ENCODE measurements at places on chromosomes 3 and 15. TPM values are rescaled to one million over a fixed set of nuclear protein-coding genes. Genes with fewer than 3 reads are reported as not detected.
A peak's percentile ranks its signal among the peaks of the same experiment; 100 is the strongest.

DNA sequence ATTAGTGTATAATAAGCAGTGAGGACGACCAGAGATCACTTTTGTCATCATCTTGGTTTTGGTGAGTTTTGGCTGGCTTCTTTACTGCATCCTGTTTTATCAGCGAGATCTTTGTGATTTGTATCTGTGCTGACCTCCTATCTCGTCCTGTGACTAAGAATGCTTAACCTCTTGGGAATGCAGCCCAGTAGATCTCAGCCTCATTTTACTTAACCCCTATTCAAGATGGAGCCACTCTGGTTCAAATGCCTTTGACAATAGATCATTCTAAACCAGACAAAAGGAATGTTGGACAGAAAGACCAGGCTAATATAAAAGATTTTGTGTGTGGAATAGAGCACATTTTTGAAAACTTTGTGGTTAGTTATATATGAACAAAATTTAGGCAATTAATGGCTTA, 618.5 kb upstream of the BCHE start:
- H3K36me3 ChIP-seq = no peaks in the 10 kb centered on the region
- DNase-seq = no peak
- no peaks in the 10 kb centered on the region for H3K4me1 ChIP-seq
- no peak overlapping the region for H3K27ac ChIP-seq

DNA sequence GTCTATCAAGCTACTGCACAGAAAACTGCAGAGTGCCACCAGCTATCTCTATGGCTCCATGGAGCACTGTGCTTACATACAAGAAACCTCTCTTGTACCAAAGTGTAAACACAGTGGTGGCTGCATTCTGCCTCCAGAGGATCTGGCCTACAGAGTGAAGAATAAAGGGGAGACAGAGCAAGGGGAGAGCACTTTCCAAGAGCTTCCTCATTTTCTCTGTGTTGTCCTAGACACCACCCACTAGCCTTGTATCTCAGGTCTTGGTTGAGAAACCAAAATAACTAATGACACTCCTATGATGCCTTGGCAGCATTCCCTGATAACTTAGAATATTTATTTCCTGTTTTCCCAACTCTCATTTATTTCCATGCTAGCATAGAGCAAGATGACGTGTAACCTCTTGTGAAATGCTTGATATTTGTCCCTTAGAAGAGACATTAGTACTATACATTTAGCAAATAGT, 56.9 kb upstream of the PHLDB2 start:
- H3K36me3 ChIP-seq = no peaks in the 10 kb centered on the region
- peak; percentile 58 for DNase-seq
- no peak overlapping the region for H3K4me3 ChIP-seq
- no peak overlapping the region for H3K27ac ChIP-seq
- H3K27me3 ChIP-seq = no peaks in the 10 kb centered on the region
- H3K4me1 ChIP-seq = peaks cover 3% of the 10 kb centered on the region

Gene TEX55
- total RNA-seq = not detected

DNA sequence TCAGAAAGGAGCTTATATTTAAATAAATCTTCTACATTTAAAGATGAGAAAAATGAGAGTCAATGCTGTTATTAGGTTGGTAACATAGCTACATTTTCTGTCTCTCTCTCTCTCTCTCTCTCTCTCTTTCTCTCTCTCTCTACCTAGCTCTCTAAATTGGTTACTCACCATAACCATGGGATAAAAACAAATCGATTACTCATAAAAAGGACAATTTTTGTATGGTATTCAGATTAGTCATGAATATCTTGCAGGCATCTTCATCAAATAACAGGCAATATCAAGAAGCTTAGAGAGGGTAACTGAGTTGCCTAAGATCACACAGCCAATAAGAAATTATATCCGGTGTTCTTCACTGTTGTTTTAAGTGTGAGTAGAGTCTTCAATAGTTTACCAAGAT, 81.8 kb upstream of the ALCAM start:
- no peaks in the 10 kb centered on the region for H3K4me1 ChIP-seq
- H3K27me3 ChIP-seq = no peaks in the 10 kb centered on the region

Gene SOX14
- not detected for total RNA-seq

DNA sequence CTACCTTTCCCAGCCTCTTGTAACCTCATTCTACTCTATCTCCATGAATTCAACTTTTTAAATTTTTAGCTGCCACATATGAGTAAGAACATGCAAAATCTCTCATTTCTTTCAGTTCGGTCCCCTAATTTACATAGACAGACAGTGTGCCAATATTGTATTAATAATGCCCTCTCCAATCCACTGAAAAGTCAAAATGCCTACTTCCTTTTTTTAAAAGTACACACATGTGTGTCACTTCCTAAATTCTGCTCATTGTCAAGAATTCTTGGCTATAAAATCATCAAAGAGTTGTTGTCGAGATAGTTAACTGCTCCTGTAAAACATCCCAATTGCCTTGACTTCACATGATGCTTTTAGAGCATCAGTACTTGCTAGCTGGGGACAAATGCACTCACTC, 84.2 kb upstream of the IL12A start:
- H3K27me3 ChIP-seq = no peaks in the 10 kb centered on the region
- no peak overlapping the region for H3K27ac ChIP-seq
- no peak for DNase-seq
- no peak overlapping the region for H3K4me3 ChIP-seq
- no peaks in the 10 kb centered on the region for H3K4me1 ChIP-seq
- no peaks in the 10 kb centered on the region for H3K36me3 ChIP-seq

Gene CLRN1
- total RNA-seq = not detected

Gene LRRC58
- total RNA-seq = 12.3 TPM

- H3K27ac ChIP-seq = no peak overlapping the region
- DNase-seq = peak; percentile 74
- no peaks in the 10 kb centered on the region for H3K36me3 ChIP-seq
- H3K4me3 ChIP-seq = no peak overlapping the region
- H3K27me3 ChIP-seq = no peaks in the 10 kb centered on the region
- H3K4me1 ChIP-seq = no peaks in the 10 kb centered on the region
Measured at GRCh38 chr3:42443819-42444436, 33.5 kb upstream of the LYZL4 start.

GRCh38 chr3:49454458-49454857, 15.6 kb upstream of the DAG1 start:
- H3K36me3 ChIP-seq = no peaks in the 10 kb centered on the region
- no peaks in the 10 kb centered on the region for H3K4me1 ChIP-seq
- no peak overlapping the region for H3K27ac ChIP-seq
- no peak for DNase-seq
- no peak overlapping the region for H3K4me3 ChIP-seq

DNA sequence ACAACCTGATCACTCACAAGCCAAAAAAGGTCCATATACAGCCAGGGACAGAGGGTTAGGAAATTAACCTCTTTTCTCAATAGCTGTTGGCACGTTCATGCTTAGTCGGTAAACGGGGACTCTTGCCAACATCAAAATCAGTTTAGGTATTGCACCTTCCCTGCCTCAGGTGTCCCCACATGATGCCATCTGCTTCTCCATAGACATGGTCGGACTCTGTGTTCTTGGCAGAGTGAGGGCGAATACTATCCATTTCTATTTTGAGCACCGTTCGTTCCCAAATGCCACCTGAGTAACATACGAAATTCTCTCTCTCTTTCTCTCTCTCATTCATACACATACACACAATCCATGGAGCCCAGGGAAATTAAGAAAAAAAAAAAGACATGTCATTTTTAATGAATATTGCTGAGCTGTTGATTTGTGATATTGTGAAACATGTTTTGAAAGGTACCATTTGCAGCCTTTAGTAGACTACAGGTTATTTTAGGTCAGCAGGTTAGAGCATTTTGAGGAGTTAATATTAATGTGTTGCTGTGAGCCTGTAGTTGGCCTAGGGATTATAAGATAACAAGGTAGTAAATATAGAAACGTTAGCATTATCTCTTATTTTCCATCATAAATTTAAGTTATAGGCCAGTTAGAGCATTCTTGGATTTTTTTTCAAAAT, 78.5 kb downstream of the GHSR start:
- DNase-seq = no peak
- no peak overlapping the region for H3K27ac ChIP-seq
- peaks cover 26% of the 10 kb centered on the region for H3K36me3 ChIP-seq

DNA sequence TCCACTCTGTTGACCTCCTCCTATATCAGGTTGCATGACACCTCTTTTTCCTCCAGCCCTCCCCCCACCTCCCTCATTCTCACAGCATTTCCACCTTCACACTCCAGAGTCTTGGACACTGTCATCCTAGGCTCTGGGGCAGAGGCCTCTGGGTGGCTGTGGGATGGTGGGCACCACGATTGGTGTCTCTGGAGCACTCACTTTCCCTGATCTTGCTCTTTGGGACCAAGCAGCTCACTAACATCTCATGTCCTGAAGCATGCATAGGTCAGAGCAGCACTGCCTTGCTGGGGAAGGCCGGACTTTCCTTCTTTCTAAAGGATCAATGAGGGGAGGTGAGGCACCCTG, 14.9 kb downstream of the ZBTB47 start:
- H3K27ac ChIP-seq = no peak overlapping the region
- no peak overlapping the region for H3K4me3 ChIP-seq
- H3K4me1 ChIP-seq = no peaks in the 10 kb centered on the region
- H3K27me3 ChIP-seq = no peaks in the 10 kb centered on the region
- DNase-seq = no peak
- no peaks in the 10 kb centered on the region for H3K36me3 ChIP-seq

DNA sequence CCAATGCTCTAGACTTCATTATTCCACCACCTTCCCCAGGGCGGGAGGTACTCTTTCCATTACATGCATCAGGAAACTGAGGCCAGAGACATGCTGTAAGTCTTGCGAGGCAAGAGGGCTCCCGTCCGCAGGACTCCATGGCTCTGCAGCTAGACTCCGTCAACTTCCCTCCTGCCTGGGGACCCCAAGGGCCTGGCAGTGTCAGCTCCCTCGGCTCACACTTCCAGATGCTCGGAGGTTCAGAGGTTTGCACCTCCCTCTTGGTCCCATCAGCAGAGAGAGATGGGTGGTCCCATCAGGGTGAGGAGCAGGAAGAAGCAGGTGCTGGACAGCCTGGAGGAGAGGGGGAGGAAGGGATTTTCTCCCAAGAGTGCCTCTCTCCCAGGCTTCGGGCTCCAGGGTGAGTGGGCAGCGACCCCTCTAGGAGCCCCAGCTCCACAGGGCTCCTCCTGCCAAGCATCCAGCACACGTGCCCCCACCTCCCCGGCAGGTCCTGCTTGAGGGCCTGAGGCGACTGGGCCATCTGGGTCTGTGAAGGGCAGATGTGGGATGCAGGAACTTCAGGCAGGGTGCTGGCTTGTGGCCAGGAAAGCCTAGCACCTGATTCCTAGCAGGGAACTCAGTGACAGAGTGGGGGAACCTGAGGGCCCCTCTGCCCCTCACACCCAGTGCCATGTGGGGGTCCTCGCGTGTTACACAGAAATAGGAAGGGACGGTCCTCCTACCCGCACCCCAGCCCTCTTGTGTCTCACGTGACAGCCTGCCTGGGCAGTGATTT, 9.3 kb downstream of the PAK6 start:
- no peak for DNase-seq
- no peak overlapping the region for H3K4me3 ChIP-seq
- peaks cover 8% of the 10 kb centered on the region for H3K4me1 ChIP-seq
- H3K27me3 ChIP-seq = peaks cover 18% of the 10 kb centered on the region

Gene TMEM45A
- total RNA-seq = 5.6 TPM

DNA sequence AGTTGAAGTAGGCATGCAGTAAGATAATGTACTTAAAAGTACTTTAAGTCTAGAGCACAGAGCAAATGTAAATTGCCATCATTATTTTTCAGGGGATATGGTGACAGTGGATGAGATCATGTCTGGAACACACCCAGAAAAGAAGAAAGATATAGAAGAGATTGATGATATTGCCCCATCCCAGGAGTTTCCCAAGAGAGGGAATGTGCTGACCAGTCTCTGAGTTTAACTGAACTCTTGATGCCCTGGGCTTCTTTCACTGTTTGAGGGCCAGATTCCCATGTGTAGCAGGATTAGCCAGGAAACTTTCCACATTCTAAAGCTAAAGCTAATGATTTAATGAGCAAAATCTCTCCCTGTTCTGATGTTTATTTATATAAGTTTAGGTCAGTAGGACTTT, 366.8 kb upstream of the UMPS start:
- no peak for DNase-seq
- no peaks in the 10 kb centered on the region for H3K36me3 ChIP-seq
- no peak overlapping the region for H3K27ac ChIP-seq
- no peak overlapping the region for H3K4me3 ChIP-seq

GRCh38 chr15:51580982-51581381, 41.6 kb downstream of the DMXL2 start:
- H3K27me3 ChIP-seq = no peaks in the 10 kb centered on the region
- H3K4me3 ChIP-seq = no peak overlapping the region
- no peaks in the 10 kb centered on the region for H3K36me3 ChIP-seq
- peaks cover 11% of the 10 kb centered on the region for H3K4me1 ChIP-seq

Gene PLA2G4D
- not detected for total RNA-seq

GRCh38 chr3:121651684-121652083, 9.0 kb downstream of the HCLS1 start:
- H3K27me3 ChIP-seq = no peaks in the 10 kb centered on the region
- H3K36me3 ChIP-seq = no peaks in the 10 kb centered on the region
- no peak overlapping the region for H3K27ac ChIP-seq
- H3K4me3 ChIP-seq = no peak overlapping the region

DNA sequence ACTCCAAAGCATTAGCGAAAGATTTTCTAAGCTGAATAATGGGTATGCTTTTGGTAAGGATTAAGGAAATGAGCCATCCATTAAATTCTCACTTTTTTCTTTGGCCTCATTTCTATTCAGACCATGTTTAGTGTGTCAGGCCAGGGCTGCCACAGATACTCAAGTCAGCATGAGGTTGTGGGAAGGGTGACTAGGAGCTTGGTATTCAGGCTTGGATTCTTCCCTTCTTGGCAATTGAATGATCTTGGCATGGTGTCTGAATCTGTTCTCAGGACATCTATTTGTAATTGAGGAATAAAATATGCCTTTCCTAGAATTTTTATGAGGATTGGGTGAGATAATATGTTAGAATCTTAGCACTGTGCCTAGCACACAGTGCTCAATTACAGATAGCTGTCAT, 11.2 kb downstream of the CCNB2 start:
- H3K4me1 ChIP-seq = no peaks in the 10 kb centered on the region
- H3K4me3 ChIP-seq = no peak overlapping the region
- H3K36me3 ChIP-seq = peaks cover 29% of the 10 kb centered on the region
- no peak overlapping the region for H3K27ac ChIP-seq
- DNase-seq = no peak

GRCh38 chr3:3134750-3135448, 8.2 kb downstream of the TRNT1 start:
- H3K36me3 ChIP-seq = peaks cover 3% of the 10 kb centered on the region
- H3K27me3 ChIP-seq = no peaks in the 10 kb centered on the region
- H3K4me3 ChIP-seq = no peak overlapping the region
- no peak for DNase-seq

- H3K27ac ChIP-seq = no peak overlapping the region
- H3K4me1 ChIP-seq = no peaks in the 10 kb centered on the region
- no peaks in the 10 kb centered on the region for H3K36me3 ChIP-seq
- no peak overlapping the region for H3K4me3 ChIP-seq
- no peaks in the 10 kb centered on the region for H3K27me3 ChIP-seq
- peak; percentile 72 for DNase-seq
Measured at GRCh38 chr3:40580494-40581091, 55.8 kb downstream of the ZNF621 start.

Gene FANCD2OS
- total RNA-seq = not detected
